AG04449 (cell line): ENCODE measurements at places on chromosomes 11 and 22.
A peak's percentile ranks its signal among the peaks of the same experiment; 100 is the strongest.

GRCh38 chr11:45850446-45850845 is 3.2 kb downstream of the CRY2 start:
- no peak for DNase-seq

GRCh38 chr22:30274437-30274812 is 7.8 kb upstream of the OSM start:
- DNase-seq = no peak

DNA sequence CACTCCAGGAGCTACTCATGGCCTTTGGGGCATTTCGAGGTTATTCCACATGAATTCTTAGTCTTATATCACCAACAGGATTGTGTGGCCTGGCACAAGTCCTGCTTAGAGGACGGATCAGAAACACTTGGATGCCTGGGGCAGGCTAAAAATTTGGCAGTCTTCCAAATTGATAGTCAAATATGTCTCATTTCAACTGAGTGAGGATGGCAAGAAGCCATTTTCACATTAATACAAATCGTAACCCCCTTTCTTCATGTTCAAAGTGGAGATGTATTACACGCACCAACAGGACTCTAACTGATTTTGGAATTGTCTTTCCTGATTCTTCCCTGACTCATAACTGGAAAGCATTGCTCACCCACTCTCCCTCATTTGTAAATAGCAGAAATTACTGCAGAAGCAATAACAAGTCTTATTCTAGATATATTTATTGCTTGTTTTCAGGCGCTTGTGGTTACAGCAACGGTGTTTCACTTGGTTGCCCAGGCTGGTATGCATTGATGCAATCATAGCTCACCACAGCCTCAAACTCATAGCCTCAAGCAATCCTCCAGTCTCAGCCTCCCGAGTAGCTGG is 10.3 kb upstream of the CCDC86 start:
- DNase-seq = no peak

- peak; percentile 26 for DNase-seq
Measured at GRCh38 chr22:39003165-39003638, 10.9 kb upstream of the APOBEC3C start.

GRCh38 chr11:134038897-134039470 is 29.9 kb upstream of the JAM3 start:
- DNase-seq = no peak

DNA sequence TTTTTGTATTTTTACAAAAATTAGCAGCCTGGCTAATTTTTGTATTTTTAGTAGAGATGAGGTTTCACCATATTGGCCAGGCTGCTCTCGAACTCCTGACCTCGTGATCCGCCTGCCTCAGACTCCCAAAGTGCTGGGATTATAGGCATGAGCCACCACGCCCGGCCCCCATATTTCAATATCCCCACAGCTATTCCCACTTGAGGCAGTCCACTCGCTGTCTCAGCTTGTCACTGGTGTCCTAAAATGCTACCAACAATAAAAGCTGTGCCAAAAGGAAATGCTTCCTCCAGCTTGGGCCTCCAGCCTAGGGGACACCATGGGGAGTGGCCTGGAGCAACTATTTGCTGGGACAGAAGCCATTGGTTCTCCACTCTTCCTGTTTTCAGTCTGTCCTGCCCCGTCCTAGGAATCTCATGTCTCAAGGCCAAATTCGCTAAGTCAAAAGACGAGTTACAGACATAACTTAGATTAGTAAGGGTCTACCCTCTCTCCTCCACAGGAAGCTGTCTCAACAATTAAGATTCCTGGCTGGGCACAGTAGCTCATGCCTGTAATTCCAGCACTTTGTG is 7.3 kb upstream of the SPINDOC start:
- no peak for DNase-seq

DNA sequence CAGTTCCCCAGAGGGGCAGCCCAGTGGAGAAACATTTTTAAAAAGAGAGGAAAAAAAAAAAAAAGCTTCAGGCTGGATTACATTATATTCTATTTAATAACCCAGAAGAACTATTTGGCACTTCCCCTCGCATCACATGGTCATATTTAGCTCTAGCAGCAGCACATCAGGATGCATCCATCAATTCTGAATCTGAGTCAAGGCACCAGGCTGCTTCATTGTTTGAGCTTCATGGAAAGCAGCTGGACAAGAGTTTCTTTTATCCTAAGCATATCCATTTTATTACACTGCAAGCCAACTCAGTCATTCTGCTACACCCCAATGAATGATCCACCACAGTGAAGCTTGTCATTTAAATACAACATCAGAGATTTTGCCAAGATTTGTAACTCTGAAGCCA is 10.0 kb downstream of the SPTY2D1 start:
- DNase-seq = no peak

DNA sequence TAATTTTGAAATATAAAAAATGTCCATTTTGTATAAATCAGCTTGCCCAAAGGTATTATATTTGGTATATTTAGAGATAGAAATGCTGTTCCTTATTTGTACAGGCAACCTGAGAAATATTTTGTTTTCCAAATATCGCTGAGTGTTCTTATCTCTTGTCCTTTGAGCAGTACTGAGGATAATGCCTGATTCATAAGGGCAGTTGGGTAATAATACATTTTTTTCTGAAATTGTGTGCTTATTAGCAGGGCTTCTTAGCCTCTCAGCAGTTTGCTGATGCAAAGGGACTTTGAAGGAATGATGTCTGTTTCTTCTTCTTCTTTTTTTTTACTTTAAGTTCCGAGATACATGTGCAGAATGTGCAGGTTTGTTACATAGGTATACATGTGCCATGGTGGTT is 69.1 kb downstream of the LDLRAD3 start:
- DNase-seq = no peak

DNA sequence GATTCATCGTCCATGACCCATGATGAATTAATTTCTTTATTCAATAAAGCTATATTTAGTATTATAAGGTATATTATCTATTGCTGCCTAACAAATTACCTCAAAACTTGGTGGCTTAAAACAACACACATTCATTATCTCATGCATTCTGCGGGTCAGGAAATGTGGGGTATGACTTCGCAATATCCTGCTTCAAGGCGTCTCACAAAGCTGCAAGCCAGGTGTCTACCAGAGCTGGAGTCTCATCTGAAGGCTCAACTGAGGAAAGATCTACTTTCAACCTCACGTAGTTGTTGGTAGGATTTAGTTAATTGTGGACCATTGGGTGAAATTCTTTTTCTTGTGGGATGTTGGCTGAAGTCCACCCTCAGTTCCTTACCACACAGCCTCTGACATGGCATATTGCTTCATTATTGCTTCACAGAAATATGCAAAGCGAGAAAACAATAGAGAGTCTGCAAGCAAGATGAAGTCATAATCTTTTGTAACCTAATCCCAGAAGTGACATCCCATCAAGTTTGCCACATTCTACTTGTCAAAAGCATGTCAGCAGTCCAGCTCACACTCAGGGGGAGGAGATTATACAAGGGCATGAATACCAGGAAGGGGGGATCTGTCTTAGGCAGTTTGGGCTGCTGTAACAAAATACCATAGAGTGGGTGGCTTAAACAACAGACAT is 45.1 kb downstream of the KREMEN1 start:
- no peak for DNase-seq

GRCh38 chr11:69050592-69051380 is 2.1 kb downstream of the TPCN2 start:
- no peak for DNase-seq

- DNase-seq = no peak
Measured at GRCh38 chr11:134532921-134533421, 120.9 kb upstream of the B3GAT1 start.

DNA sequence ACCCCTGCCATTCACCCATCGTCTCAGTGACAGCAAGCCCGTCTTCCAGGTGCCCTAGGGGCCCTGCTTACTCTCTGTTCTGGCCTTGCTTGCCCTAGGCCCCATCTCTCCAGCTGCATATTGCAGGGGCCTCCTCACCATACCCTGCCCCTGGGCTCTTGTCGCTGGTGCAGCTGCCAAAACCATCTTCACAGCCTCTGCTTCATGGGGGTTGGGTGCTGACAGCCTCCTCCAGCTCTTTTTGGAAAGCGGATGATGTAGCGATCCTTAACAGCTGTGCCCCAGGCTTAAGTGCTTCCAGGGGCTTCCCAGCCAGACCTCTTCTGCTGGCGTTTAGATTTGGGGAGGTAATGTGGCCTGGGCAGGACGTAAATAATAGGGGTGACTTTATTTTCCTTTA is 61.2 kb upstream of the SUSD2 start:
- no peak for DNase-seq

- DNase-seq = no peak
Measured at GRCh38 chr11:130168105-130168504, 8.5 kb downstream of the ST14 start.

- no peak for DNase-seq
Measured at GRCh38 chr22:22105364-22105763, 122.8 kb upstream of the TOP3B start.

GRCh38 chr22:43689356-43689755 is 122.7 kb downstream of the EFCAB6 start:
- no peak for DNase-seq

- no peak for DNase-seq
Measured at GRCh38 chr11:100970283-100971164, 159.1 kb downstream of the PGR start.

- DNase-seq = peak; percentile 38
Measured at GRCh38 chr11:31974366-31975136, 116.3 kb upstream of the RCN1 start.

DNA sequence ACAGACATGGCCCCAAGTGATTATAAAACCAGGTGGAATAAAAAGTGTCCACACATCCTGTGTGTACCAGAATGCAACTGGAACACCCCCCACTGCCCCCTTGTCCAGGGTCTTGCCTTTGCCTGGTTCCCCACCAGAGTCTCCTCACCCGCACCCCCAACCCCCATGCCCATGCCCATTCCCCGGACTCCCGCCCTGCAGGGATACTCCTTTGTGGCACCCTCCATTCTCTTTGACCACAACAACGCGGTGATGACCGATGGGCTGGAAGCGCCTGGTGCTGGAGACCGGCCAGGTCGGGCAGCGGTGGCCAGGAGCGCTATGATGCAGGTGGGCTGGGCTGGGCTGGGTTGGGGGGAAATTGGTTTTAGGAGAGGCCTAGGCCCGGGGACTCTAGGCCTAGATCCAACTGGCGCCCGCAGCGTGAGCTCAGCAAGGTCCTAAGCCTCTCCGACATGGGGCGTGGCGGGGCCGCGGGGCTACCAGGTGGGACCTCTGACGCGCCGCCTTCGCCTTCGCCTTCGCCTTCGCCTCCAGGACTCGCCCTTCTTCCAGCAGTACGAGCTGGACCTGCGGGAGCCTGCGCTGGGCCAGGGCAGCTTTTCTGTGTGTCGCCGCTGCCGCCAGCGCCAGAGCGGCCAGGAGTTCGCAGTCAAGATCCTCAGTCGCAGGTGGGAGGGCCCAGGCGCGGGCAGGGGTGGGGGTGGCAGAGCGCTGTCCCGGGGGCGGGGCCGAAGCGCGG is 9.1 kb downstream of the RPS6KA4 start:
- DNase-seq = no peak

GRCh38 chr11:73671701-73672100 is 25.3 kb downstream of the PLEKHB1 start:
- DNase-seq = no peak

DNA sequence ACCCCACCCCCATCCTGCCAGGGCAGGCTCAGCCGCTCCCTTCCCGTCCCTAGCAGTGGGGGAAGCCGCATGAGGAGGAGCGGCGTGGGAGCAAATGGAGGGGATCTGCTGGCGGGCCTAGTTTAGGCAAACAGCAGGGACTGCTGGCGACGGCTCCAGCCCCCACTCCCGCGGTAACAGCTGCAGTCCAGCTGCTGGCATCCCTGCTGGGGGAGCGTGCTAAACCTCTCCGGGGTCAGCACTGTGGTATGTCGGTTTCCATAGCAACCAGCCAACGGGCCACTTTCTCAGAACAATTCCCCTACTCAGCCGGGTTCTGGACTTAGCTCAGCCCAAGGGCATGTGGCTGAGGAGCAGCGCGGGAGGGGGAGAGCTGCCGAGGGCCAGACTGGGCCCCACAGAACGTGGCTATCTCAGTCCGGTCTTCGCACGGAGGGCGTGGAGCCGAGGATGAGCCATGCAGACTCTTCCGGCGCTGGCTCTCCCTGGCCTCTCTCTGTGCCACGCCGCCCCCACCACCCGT is 98.8 kb downstream of the PKNOX2 start:
- peak; percentile 92 for DNase-seq

- no peak for DNase-seq
Measured at GRCh38 chr11:124277804-124278203, 21.6 kb downstream of the OR8G5 start.

GRCh38 chr11:68380786-68381622 is 68.6 kb downstream of the LRP5 start:
- DNase-seq = no peak

- DNase-seq = no peak
Measured at GRCh38 chr11:46528445-46529094, 65.3 kb downstream of the AMBRA1 start.

GRCh38 chr11:9771071-9771511 is 107.2 kb downstream of the SWAP70 start:
- DNase-seq = no peak
